ENCODE measurements at places on chromosomes 2 and 18.

DNA sequence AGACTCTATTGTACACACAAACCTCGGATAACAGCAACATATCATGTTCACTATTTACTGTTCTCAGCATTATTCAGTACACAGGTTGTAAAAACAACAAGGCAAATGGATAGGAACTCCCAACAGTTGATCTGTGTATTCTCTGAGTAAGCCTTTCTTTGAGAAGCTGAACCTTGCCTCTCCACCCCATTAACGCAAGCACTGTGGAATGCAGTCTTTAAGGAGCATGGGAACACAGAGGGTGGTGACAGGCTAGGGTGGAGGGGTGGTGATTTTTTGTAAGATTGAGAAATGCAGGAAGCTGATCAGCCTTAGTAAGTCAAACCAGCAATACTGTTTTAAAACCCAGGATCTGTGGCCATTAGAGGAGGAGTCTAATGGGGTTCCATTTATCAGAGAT, 19.6 kb upstream of the SERPINB11 start:
- DNase-seq = no peak

DNA sequence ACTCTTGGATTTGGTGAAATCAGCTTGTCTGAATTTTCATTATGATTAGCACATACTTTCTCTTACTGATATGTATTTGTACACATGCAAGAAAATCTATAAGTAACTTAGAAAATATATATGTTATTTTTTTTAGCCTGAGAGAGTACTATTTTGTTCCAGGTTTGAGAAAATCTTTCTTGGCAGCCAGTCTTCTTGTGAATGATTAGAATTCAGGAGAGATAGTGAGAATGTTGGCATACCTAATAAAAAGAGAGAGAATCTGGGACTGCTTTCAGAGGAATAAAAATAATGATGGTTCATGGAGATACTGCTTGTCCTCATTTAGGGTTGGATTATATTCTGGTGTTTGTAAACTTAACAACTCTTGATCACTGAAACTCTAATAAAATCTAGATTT, 44.4 kb upstream of the RIT2 start:
- no peak for DNase-seq

DNA sequence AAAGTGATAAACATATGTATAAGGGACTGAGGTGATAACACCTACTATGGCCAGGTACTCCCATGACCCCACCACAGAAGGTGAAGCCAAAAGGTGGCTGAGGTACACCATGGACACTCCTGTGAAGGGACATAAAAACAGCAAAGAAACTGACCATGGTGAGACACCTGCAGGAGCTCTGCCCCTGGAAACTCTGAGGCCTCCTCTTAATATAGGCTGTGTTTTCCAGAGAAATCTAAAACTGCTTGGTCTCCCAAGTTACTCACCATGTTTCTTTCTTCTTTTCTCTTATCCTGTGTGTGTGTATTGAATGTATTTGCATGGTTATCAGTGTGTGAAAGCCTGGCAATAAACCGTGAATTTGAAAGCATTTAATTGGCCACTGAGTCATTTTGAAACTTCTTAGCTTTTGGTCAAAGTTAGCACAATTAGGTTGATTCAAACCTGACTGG, 739.3 kb upstream of the GCFC2 start:
- DNase-seq = no peak

- no peak for DNase-seq
Measured at GRCh38 chr2:128563348-128563687, 244.7 kb upstream of the HS6ST1 start.

GRCh38 chr2:115569547-115569946, 1127.1 kb downstream of the DPP10 start:
- no peak for DNase-seq

DNA sequence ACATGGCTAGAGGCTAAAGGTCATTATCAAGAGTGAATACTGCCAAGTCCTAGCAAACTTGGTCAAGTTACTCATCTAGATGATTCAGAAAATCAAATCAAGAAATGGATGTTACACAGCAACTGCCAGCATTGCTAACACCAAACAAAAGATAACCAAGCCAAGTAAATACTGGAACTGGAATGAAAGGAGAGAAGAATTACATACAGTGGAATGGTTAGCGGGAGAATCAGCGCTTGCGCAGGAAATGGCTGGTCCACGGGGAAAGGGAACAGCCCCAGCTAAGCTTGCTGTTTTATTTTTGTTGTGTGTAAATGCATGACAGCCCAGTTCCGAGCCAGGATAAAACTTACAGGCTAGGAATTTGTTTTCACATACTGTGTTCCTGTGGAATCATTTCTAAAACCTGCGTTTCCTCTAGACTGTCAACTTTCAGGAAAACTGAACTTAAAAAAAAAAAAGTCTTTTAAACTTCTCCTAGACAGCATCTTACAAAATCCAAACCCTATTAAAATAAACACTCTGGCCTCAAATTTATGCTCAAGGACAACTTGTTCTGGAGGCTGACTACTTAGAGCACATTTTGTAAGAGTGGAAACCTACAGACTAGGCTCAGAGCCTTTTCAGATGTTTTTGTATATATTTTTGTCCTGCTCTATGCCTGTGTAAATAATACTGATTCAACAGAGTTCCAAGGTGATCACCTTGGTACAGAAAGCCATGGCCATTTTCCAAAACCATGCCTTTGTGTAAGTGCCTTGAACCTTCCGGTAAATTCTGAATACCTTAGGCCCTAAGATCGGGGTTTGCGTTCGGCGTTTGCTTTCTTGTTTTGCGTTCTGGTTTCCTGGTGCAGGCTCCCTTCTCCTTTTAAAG, 30.7 kb upstream of the TXNDC2 start:
- no peak for DNase-seq
